AG09319 (cell line): ENCODE measurements at places on chromosomes 1 and 21.

DNA sequence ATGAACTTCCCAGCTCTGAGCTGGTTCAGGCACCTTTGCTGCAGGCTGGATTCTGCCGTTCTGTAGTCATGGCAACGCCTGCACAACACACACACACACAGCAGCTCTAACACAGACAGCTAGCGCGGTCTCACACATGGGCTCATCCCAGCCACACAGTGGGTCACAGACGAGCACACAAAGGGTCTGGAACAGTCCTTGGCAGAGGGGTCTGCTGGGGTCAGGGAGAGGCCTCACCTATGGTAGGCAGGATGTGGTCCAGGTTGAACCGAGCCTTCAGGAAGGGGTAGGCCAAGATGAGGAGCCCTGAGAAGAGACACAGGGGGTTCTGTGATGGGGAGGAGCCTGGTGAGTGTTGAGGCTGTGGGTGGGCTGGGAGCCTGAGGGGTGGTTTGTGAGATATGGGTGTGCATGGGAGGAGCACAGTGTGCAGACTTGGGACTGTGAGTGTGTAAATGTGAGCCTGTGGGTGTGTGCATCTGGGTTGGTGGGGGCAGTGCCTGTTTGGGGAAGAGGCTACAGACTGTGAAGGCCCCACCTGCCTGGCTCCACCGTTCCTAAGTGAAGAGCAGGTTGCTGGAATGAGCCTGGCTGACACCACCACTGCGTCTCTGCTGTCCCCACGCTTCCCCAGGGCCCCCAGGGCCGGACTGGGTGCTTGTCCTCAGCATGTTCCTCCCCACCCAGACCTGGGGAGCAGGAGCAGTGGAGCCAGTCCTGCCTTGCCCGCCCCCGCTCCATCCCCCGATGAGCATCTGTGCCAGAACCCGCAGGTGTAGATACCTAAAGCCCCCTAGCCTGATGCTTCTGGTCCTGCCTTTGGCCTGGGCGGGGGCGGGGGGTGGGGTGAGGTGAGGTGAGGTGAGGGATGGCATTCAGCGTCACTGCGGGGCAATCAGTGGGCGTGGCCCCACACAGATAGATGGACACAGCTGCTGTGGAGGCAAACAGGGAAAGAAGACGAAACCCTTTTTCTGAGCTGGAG is 1.5 kb downstream of the KNCN start:
- no peak for DNase-seq

DNA sequence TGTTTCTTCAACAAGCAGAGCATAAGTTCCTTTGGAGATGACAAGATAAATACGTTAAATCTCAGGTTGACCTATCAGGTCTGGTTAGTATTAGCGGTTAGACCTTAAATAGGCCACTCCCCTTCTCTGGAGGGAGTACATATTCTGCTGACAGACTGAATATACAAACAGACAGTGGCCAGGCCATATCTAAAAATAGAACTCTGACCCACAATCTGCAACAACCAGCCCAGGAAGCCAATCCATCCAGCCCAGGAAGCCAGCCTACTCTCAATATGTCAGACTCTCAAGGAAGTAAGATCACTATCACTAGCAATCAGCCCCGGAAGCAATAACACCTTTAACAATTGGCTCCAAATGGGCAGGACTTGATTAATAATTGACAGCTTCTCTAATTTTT is 6.7 kb downstream of the IL20 start:
- no peak for DNase-seq

DNA sequence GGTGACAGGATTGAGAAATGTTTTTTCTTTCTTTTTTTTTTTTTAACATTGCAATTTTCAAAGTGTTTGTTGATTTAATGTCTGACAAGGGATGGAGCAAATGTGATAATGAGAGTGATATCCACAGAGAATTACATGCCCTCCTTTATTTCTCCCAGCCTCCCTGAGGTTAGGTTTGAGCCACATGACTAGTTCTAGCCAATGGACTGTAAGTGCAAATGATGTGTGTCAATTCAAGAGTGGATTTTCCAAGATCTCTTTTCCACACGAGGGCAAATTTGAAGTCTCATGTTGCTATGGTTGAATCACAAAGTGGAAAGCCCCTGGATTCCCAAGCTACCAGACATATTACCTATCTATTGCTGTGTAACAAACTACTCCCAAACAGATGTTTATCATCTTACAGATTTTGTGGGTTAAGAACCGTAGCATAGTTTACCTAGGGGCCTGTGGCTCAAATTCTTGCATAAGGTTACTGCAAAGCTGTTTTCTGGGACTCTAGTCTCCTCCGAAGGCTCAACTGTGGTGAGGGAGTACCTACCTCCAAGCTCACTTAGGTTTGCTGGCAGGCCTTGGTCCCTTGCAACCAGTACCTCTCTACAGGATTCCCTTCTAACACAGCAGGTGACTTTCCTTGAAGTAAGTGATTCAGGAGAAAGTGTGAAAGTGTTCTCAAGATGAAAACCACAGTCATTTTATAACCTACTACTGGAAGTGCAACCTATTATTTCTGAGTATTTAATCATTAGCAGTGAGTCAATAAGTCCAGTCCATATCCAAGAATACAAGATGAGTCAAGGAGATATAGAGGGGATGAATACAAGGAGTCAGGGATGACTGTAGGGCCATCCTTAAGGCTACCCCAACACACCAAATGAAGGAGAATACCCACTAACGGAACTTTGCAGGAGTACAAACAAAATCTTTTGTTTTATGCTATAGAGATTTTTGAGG is 533.6 kb downstream of the PTPRC start:
- DNase-seq, result no peak

DNA sequence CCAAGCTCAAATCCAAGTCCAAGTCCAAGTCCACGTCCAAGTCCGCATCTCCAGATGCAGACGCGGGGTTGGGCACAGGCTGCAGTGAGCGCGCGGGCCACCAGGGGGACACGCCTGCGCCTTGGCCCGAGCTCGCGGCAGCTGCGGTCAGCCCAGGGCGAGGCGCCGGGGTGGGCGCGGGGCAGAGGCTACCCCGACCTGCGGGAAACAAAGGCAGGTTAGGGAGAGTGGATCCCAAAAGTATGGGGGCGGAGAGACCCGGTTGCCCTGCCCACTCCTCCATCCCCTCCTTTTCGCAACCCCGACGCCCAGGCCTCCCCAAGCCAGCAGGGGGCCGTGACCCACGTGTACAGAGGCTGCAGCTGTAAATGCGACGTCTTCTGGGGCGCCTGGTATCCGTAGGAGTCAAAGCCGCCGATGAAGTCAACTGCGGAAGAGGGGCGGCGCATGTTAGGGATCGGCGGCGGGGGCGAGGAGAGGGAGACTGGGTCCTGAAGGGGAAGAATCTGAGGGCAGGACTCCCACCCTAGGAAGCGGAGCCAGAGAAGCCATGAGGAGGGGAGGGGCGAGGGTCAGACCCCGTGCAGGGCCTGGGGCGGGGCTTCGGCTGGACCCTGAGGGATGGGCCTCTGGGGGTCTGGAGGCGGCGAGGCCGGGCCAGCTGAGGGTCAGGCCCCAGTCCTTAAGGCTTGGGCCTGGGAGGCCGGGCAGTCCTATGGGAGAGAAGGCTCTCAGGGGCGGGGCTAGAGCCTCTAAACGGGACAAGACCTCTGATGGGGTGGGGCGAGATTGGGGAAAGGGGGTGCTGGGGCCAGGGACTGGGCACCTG is 58.0 kb downstream of the NKAIN1 start:
- DNase-seq, result no peak

- DNase-seq, result no peak
These were observed 967.6 kb downstream of the LTN1 start for GRCh38 chr21:28025111-28025510.

DNA sequence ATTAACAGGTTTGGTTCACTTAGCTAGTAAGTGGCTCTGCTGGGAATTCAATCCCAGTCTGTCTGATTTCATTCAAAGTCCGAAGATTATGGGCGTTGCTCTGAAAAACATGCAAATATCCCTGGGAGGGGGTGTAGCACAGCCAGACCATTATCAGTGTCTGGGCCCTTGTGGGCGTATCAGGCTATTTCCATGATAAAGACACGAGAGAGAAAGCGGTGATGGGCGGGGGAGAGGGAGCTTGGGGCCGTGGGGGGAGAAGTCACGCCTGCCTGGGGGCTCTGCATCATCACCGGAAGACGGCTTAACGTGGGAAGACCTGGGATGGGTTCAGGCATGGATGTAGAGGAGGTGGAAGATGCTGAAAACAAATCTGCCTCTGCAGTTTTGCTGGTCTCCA is 25.8 kb downstream of the IL6R start:
- DNase-seq, result no peak

- no peak for DNase-seq
These were observed 950 bp upstream of the INKA2 start for GRCh38 chr1:111739925-111740765.

GRCh38 chr1:12296623-12297022 is 66.8 kb downstream of the VPS13D start:
- no peak for DNase-seq

DNA sequence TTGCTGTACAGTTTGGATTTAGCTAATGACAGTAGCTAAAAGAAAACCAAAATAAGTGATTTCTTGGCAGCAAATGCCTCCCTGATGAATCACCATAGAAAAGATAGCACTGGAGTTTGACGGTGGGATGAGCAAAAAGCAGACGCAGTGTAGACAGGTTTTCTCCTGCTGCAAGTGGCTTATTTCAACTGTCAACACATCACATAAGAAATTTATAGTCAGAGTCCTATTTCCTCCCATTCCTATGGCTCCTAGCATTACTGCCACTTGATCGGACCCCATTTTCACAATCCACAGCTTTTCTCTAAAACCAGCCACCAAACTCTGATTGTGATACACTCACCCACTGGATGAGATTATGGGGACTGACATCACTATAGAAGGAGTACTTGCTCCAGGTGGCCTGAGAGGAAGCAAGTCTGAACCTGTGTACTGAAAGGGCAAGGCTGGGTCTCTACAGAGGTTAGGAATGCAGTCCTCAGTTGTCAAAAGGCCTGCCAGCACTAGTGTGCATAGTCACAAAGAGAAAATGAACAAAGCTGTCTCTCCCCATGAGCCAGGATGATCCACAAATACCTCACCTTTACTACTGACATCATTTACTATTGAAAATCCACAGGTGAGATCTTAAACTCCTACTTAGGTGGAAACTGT is 359.8 kb downstream of the LTN1 start:
- DNase-seq, result no peak

GRCh38 chr21:31686272-31686915 is 26.9 kb downstream of the SOD1 start:
- no peak for DNase-seq

DNA sequence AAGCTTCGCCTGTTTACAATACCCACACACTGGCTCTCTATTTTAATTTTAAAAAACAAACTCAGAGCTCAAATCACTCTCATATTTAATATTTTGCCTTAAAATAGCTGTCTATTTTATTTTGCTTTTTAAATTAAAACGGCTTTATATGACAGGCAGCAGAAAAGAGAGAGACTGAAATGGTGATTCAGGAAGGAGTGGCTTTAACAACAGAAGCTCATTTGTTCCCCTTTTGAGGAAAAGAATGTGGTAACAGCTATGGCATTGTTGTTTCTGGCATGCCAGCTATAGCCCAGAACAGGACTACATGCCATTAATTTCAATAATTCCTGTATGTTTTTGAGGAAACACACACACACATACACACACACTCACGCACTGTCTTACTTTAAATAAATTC is 234.2 kb upstream of the PTBP2 start:
- DNase-seq, result no peak

- DNase-seq, result no peak
These were observed 110.4 kb downstream of the RERE start for GRCh38 chr1:8706995-8707396.

DNA sequence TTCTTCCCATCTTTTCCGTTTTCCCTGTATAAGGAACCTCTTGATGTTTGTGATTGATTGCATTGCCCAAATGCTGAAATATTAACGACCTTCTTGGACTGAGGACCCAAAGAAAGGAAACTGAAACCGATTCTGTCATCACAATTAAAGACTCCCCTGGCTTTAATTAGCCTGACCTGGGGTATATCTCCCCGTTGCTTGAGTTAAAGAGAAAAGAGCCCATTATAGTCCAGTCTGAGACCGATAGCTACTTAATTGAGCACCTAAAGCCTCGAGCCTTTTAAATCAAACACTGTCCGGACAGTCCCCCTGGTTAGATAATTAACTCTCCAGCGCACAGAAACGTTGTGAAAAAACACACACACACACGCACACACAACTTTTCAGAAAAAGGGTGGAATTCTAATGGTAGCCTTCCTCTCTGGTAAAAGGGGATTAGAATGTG is 8.0 kb downstream of the LMO4 start:
- no peak for DNase-seq

GRCh38 chr1:177960939-177961622 is 8.8 kb downstream of the SEC16B start:
- DNase-seq, result no peak

DNA sequence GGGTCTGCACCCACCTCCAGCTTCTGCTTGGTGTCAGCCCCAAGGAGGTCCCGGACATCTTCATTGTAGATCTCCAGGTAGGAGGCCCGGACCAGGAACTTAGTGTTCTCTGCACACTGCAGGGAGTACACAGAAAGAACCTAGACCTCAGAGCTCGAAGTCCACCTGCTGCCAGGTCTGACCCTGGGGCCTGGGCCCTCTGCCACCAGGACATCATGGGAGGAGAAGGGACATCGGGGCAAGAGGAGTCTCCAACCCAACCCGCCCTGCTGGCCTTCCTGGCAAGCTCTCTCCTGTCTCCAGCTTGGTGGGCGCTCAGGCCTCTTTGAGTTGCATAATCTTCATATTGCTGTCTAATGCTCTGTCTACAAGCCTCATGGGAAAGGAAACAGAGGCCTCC is 4.4 kb downstream of the KIF17 start:
- no peak for DNase-seq

DNA sequence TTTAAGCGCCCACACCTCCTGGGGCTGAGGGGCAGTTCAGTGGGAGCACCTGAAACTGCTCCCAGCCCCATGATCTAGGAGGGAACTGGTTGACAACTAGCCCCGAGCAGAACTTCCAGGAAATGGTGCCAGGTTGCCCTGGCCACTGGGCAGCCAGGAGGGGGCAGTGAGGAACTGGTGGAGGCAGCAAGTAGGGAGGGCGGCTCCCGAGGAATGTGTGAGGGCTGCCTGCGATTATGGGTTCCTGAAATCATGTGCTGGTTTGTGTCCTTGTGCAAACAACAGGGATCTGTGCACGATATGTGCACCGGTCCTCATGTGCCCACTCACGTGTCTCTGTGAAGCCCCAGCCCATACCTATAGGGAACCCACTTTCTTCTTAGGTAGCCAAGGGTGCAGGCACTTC is 9.9 kb downstream of the GPR3 start:
- DNase-seq, result no peak

- DNase-seq, result no peak
These were observed 31.0 kb downstream of the KIF21B start for GRCh38 chr1:200992382-200993048.

DNA sequence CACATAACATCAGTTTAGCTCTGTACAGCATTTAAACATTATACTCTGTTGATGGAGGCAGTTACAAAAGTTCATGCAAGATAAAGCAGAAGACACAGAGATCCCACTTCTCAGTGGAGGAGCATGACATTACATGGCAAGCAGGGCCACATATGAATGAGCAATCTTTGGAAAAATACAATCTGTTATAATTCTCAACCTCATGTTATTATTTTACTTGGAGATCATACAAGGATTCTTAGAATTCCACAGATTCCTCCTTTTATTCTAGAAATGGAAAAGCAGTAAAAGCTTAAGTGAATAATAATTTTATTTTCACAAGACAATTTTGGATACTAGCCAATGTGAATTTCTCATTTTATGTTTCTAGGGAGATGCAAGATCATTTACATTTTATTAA is 66.6 kb downstream of the IFI44 start:
- no peak for DNase-seq
